ENCODE measurements at places on chromosomes 5 and 9.

DNA sequence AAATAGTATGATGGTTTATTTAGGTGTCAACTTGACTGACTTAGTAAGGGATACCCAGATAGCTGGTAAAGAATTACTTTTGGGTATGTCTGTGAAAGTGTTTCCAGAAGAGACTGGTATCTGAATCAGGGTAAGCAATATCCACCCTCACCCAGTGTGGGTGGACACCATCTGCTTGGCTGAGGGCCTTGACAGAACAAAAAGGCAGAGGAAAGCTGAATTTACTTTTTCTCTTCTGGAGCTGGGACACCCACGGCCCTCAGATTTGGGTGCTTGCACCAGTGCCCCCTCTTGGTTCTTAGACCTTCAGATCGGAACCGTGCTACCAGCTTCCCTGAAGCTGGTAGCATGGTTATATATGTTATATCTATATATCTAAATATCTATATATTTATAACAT is 489.5 kb upstream of the MPDZ start:
- DNase-seq: no peak

DNA sequence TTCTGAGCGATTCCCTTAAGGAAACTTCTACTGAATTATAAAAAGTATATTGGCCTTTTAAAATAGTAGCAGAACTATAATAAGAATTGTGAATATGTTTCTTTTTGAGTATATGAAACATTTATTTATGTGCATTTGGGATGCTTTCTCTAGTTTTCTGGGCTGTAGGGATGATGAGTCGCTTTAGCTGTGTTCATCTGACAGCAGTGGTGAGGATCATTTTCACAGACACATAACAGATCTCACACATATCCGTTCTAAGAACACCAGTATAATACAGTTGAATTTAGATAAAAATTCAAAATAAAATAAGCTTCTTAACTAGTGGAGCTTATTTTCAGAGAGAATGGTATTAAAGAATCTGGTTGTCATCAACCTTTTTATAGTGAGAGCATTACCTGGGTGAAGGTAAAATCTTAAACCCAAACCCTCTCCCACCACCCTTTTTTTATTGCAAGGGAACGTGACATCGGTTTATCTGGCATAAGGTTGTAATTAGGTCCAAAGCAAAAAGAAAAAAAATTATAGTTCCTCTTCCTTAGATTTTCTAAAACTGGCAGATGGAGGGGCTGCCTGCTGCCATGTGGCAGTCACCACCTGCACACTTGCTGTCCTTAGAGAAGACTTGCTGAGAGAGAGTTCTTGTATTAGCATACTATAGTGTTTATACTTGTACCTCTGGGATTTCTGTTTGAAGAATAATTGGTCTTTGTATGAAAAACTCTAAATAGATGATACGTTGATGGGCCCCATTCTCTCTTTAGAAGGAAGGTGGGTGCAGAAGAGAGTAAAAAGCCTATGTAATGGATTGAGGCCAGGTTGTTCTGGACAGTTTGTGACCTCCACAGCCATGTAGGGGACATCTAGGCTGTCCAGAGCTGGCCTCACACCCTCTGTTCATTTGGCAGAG is 86.8 kb downstream of the CAMK4 start:
- DNase-seq: no peak

- no peak for DNase-seq
These were observed 112.2 kb upstream of the NUDT12 start for GRCh38 chr5:103674739-103675138.

DNA sequence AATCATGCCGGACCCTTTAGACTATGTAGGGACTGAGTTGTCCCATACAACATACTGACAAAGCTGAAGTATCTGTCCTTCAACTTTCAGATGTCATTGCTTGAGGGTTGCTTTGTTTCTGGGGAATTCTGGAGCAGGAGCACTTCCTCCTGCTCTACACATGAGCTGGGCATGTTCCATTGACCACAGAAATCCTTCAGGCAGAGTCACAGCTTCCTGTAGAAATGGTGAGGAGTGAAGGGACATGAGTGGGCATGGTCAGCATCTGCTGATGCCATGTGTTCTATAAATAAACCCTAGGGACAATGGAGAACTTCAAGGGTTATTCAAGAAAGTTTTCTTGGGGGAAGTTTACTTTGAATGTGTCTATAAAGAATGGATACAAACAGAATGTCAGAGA is 296.6 kb upstream of the FBXL7 start:
- no peak for DNase-seq

- peak; percentile 37 for DNase-seq
These were observed at the start of gene ADRB2 for GRCh38 chr5:148826053-148826738. TSS of gene ADRB2 (plus strand) at chr5:148826611. CDS start at chr5:148826832, 221 bp downstream.

GRCh38 chr5:77839691-77840090 is 63.6 kb upstream of the TBCA start:
- no peak for DNase-seq

DNA sequence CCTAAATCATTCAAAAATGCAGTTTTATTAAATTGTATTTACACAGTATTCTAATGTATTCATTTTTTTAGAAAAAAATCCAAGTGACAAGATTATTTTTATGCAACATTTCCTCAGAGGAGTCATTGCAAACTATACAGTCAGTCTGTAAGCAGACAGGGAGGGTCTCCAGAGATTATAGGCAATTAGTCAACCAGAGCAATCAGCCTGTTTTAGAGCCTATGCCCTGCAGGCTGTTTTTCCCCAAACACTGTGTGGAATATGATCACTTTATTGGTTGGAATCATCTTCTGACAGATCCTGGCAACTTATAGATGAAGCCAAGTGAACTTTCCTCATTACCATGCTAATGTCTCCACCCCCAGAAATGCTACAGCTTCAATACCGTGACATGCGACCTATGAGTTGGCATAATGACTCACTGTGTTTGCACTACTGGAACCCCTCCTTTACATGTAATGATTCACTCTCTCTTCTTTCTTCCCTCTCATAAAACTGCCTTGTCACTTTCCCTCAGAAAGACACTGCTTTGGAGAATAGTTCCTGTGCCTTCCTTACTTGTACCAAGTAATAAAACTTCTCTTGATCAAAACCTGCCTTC is 577.7 kb upstream of the FTMT start:
- no peak for DNase-seq

GRCh38 chr5:135038205-135038812 is 4.3 kb upstream of the PITX1 start:
- no peak for DNase-seq

All from cortex of kidney (tissue), 1 donor.